ENCODE measurements at places on chromosomes 16 and 17.
A peak's percentile ranks its signal among the peaks of the same experiment; 100 is the strongest.

- peak; percentile 46 for DNase-seq
These were observed 6.8 kb upstream of the MEAK7 start for GRCh38 chr16:84511180-84511800.

DNA sequence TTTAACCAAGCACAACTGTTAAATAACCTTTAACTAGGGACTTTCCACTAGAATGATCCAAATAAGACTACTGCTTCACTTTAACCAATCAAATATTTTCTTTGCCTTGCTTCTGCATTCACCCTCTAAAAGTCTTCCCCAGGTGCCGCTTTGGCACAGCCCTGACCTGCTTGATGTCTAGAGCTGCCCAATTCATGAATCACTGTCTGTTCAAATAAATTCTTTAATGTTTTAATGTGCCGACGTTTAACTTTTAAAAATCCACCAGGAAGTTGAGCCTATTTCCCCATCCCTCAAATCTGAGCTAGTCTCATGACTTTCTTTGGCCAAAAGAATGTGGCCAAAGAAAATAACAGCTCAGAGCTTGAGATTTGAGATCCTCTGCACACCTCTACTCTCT is 277.8 kb upstream of the SOX9 start:
- DNase-seq, result no peak

DNA sequence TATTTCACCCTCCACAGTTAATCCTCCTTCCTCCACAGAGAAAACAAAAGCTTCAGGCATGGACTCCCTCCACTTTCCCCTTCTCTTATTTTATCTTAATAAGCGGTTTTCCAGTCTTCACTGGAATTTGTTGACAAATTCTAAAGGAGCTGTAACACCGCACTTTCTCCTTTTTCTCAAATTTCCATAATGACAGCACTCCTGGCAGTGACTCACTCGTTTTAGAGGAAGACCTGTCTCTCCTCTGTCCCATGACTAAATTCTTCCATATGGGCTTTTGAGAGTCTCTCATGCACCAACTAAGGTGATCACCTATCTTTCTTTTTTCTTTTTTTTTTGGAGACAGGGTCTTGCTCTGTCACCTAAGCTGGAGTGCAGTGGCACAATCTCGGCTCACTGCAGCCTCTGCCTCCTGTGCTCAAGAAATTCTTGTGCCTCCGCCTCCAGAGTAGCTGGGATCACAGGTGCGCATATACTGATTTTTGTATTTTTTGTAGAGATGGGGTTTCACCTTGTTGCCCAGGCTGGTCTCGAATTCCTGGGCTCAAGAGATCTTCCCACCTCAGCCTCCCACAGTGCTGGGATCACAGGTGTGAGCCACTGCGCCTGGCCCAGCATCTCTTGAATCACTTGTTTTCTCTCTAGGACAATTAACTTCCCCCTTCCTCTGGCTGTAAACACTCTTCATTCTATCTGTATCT is 7.7 kb downstream of the ITGAM start:
- DNase-seq, result no peak

- DNase-seq, result no peak
These were observed 90.6 kb upstream of the HAS3 start for GRCh38 chr16:69014811-69015210.

GRCh38 chr16:52070341-52071057 is 476.4 kb downstream of the TOX3 start:
- DNase-seq, result no peak

GRCh38 chr17:28841901-28842281 is 699 bp downstream of the FAM222B start:
- DNase-seq, result no peak

DNA sequence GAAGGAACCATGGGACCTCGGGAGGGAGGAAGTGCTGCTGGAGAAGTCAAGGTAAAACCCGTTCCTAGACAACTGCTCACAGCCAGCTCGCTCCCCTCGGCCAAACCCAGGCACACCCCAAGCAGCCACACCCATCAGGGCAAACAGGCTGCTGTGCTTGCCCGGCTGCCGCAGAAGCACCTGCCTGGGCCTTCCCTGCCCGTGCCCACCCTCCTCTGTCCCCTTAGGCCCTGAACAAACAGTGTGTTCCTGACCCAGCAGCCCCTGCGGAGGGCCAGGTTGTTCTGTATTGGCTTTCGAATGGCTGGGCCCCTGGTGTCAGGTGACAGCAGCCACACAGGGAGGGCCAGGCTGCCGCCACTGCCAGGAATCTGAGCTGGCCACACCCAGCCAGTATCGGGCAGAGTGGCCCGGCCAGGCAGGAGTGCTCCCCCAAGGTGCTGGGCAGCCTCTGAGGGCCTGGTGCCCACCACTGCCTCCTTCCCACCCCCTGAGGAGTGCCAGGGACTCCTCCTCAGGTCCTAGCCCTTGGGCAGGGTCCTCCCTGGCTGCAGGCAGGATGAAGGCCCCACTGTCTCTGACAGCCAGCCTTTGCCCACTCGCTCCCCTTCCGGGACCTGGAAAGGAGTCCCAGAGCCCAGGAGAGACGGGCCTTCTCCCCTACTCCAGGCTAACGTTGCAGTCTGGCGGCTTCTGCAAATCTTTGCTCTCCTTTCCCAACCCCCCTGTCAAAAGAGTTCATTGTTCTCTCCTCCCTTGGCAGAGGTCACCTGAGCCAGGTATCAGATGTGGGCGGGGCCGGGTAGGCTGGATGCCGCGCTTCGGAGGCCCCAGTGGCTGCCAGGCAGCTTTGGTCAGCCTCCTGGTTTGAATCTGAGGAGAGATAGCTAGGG is 24.0 kb downstream of the LLGL2 start:
- DNase-seq, result peak; percentile 43

- DNase-seq, result no peak
These were observed 11.1 kb downstream of the CA10 start for GRCh38 chr17:52147431-52147830.

- no peak for DNase-seq
These were observed 28.2 kb downstream of the LMF1 start for GRCh38 chr16:942436-943060.

GRCh38 chr16:78176435-78176834 is 77.0 kb downstream of the WWOX start:
- DNase-seq, result peak; percentile 62

GRCh38 chr17:66123163-66123562 is 68.8 kb downstream of the CEP112 start:
- no peak for DNase-seq

- no peak for DNase-seq
These were observed 2.0 kb downstream of the CLEC10A start for GRCh38 chr17:7077911-7078546.

GRCh38 chr16:86186313-86186712 is 287.4 kb downstream of the IRF8 start:
- no peak for DNase-seq

GRCh38 chr17:48724251-48725003 is 1.4 kb downstream of the PRAC2 start:
- peak; percentile 16 for DNase-seq

DNA sequence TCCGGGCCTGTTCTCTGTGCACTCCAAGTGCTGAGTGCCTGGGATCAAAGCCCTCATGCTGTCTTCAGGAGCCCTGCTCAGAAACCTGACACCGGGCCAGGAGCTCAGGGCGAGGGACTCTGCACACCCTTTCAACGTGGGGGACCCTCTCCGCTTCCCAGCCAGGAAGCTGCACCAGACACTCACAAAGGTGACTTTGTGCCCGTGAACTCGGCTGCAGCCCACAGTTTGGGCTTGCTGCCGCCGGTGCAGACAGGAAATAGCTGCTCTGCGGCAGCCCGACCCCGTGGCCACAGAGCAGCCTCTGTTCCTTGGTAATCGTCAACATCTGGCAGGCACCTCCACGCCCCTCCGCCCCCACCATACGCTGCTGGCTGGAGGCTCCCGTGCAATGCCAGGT is 93.4 kb upstream of the METRNL start:
- DNase-seq, result no peak
